Left ventricle myocardium superior (tissue), 1 donor: ENCODE measurements at places on chromosomes 4 and X. TPM values are rescaled to one million over a fixed set of nuclear protein-coding genes. Genes with fewer than 3 reads are reported as not detected.
A peak's percentile ranks its signal among the peaks of the same experiment; 100 is the strongest.

- no peak for DNase-seq
These were observed 26.7 kb upstream of the FGFR3 start for GRCh38 chr4:1766106-1767060.

DNA sequence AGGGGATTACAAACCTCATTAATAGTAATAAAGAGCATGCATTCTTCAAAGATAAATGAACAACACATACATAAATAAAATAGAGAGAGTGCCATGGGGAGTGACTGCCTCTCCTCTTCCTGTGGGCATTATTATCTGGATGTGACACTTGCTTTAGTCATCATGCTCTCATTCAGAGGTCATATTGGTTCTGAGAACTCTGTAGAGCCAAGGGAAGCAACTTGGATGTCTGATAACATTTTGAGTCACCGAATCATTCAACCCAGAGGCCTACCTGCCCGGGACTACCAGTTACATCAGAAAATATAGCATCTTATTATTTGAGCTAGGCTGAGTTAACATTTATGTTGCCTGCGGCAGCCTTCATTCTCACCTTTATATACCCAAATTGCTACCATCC is 489.5 kb downstream of the STIM2 start:
- no peak for DNase-seq

DNA sequence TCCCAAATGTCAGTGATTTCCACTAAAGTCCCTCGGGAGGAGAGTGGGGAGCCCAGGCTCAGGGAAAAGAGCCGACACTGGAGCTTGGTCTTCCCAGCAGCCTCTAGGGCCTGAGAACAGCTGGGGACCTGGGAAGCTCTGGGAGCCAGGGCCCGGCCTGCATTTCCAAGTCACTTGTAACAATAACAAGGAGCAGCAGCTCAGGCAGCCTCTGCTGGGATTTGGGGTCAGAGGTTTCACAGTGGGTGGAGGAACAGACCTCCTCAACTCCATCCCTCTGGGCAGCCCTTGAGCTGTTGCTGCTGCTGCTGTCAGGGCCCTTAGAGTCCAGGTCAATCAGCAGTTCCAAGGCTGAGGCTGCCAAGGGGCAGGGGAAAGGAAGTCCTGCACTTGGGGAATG is 11.1 kb downstream of the STARD8 start:
- peak; percentile 60 for DNase-seq

DNA sequence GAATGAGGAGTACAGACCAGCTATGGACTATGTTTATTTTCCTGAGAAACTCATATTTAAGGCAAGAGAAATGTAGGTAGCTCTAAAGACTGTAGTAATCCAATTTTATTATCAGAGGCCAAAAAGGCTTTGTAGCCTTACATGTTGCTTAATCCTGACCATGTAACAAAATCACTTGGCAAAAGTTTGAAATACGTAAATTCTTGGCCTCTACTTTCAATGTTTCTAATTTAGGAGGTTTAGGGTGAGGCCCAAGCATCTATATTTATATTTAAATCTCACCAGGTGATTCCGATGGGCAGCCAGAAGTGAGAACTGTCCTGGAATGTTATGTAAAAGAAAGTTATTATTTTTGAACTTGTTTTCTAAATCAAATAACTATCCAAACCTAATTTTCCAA is 289.7 kb downstream of the IL1RAPL1 start:
- no peak for DNase-seq

GRCh38 chr4:145719752-145720624 is 40.0 kb downstream of the C4orf51 start:
- no peak for DNase-seq

DNA sequence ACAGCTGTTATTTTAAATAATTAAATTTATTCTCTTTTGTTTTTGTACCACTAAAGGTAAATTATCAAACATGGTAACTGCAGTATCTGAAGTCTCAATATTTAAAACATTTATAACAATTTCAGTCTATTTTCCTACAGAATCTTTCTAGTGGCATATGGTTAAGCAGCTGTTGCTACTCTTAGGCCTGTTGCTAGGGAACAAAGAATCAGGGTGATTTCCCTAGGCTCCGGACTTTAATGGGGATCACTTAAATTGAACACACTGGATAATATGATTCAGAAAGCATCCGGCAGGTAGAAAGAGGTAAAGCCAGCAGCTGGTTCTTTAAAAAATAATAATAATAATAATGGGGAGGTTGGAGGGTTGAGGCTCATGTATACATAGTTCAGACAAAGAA is 17.6 kb downstream of the FBXO8 start:
- DNase-seq, result no peak

GRCh38 chr4:18241727-18242126 is 220.2 kb upstream of the LCORL start:
- no peak for DNase-seq

GRCh38 chrX:66021765-66022631 is 17.9 kb downstream of the VSIG4 start:
- DNase-seq, result no peak

- no peak for DNase-seq
These were observed 130.3 kb downstream of the DIPK2B start for GRCh38 chrX:45070116-45071007.

DNA sequence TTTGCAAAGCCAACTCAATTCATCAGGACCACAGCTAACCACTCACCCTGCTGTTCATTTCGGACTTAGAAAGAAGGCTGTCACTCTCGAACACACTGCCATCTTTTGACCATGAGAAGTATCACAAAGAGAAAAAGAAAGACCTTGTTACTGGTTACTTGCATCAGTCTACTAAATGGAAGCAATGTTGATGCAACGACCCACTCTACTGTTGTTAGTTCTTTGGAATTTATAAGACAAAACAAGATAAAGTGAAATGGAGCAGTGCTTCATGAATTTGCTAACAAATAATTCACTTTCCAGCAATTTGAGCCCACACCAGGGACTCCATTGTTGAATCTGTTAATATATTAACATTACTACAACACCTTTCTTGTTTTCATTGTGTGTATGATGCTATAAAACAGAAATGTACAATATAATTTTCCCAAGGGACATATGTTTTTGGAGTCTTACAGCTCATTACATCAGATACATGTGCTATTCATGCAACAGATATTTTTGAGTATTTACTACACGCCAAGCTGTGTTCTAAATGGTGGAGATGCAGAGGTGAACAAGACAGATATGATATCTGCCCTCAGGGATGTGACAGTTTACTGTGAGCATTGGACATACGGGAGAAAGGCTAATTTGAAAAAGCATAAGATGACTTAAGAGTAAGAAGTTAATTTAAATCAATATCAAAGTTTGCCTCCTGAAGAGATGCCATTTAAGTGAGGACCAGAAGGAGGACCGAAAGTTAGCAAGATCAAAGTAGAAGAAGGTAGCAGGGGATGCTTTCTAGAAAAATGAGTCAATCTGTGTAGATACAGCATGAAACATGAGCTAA is 87.2 kb downstream of the AREG start:
- DNase-seq, result no peak

- DNase-seq, result no peak
These were observed 102.4 kb upstream of the MAML3 start for GRCh38 chr4:140256335-140256734.

GRCh38 chr4:69907151-69907550 is 23.7 kb upstream of the CSN1S1 start:
- DNase-seq, result no peak

GRCh38 chrX:48920718-48921104 is 1.9 kb upstream of the PIM2 start:
- no peak for DNase-seq

DNA sequence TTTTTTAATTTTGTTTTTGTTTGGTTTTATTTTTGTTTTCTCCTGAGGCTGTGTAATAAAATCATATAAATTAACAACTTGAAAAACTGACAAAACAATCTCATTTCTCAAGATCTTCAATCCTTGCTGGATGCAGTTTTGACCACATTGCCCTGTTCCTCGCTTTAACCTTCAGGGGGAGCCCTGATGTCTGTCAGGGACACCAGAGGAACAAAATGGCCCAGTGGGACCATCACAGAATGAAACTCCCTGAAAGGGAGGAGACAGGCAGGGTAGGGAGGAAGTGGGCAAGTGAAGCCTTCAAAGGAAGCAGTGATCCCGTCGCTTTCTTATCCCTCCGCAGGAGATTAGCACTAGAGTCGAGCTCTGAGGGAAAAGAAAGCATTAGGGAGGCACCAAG is 274.9 kb upstream of the LDB2 start:
- no peak for DNase-seq

DNA sequence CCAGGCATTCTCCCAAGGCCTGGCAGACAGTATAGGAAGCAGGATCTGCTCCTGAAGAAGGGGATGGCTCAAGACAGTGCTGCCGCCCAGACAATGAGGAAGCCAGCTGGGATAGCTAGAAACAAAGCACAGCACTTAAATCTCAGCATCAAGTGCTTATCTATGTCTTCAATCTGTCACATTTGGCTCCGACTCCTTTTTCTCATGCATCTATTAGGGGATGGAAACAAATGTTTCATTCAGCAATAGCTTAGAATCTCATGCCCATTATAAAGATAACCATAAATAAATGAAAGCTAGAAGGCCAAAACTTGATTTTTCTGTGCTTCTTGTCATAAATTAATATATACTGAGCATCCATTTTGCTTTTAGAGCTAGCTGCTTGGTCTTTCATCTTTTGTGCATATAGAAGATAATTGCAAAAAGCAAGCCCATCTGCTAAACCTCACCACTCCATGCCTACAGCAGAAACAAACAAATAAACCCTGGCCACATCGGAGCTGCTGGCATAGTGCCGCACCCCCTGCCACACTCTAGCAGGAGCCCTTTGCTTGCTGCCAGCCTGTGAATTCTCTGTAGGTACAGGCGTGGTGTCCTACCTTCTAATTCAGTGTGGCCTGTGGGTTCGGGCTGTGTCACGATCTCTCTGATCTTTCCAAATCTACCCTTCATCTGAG is 75.9 kb downstream of the AASDH start:
- DNase-seq, result no peak

DNA sequence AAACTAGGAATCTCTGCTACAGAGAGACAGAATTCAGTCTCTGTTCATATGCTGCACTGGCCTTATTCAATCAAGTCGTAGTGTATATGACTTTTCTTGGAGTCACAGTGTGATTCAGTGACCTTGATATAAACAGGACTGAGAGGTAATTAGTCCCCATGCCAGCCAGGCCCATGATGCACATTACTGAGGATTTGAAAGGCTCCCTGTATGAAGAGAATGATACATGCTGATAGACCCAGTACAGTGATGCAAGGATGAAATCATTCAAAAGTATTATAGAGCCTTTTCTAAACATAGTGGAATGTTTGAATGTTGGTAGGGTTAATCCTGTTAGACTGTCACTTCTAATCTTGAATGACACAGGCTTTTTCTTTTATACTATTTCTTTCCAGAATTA is 34.1 kb downstream of the ANXA3 start:
- DNase-seq, result no peak

- DNase-seq, result no peak
These were observed 334.6 kb downstream of the PCDH10 start for GRCh38 chr4:133483600-133484246.

GRCh38 chr4:54073271-54073880 is 9.0 kb upstream of the CHIC2 start:
- DNase-seq, result no peak

- no peak for DNase-seq
These were observed 102.2 kb downstream of the MXRA5 start for GRCh38 chrX:3244203-3244743.

DNA sequence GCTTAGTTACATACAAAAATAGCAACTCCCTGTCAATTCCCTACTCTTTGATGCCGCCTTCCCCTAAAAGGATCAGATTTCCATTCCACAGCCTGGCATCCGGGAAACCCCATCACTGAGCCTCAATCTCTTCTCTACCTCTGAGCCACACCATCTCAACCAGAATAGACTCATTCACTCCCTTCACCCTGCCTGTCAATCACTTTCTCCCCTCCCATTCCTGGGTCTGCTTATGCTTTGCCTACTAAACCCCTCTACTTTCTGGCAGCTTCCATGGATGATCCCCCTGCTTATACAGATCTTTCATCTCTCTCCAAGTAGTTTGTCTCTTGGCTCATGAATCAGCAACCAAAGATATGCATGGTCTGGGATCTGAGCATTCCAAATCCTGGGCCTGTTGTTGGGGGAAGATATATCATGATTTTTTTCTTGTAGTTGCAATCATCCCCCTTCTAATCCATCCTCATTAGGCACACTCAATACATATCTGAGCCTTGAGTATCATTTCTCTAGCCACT is 2.6 kb downstream of the AMER1 start:
- no peak for DNase-seq

DNA sequence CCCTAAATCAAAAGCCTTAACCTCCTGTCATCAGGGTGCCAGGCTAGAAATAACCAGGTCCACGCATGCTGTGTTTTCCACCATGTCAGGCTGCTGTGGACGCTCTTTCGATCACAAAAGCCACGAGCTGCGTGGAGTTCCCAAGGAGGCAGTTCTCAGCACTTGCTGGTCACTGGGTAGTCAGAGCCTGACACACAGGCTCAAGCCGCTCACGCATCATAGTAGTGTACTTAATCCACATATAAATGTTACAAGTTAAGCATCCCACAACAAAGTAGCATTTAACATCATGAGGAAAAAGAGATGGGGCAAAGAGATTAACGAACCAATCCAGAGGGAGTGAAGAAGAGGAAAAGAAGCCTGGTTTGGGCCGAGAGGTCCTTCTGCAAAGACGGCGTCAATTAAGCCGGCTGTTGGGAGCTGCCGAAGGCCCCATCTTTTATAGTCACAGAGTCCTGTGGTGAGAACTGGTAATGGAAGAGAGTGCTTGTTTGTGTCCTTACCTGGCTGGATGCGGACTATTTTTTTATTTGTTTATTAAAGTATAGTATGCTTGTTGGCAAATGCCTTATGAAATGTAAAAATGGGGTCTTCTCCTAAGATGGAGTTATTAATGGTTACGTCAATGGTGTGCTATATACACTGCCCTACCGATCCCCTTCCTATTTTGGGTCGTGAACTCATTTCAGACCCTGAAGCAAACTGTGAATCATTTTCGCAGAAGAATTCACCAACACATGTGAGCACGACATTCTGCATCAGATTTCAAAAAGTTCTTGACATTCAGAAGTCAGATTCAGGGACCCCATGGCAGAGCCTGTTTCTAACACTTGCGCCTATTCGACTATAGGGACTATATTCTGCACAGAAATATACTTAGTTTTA is 675 bp downstream of the PRIMPOL start:
- no peak for DNase-seq

Gene SMIM10
- total RNA-seq, result 5.3 TPM

Gene PAGE2
- total RNA-seq, result not detected

Gene DNAAF6
- total RNA-seq, result not detected

Gene ATP7A
- 4.8 TPM for total RNA-seq
